ENCODE measurements at places on chromosomes 2 and 18.
A peak's percentile ranks its signal among the peaks of the same experiment; 100 is the strongest.

- DNase-seq, result no peak
These were observed 104.3 kb upstream of the ST6GAL2 start for GRCh38 chr2:106990297-106990696.

DNA sequence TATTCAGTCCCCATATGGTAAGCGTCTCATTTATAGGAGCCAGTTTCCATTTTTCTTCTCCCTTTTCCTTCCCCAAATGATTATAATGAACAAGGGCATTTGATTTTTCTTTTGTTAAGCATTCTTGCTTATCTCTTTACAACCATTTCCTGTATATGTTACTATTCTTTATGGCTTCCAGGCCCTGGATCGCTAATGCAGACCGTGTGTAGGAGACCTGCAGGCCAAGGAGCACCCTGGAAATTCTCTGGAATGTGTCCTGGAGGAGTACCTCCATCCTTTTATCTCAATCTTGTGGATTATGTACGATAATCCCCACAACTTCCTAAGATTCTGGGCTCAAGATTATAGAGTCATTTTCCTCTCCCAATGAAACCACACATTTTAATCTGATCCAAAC, 439.6 kb upstream of the MMADHC start:
- no peak for DNase-seq

GRCh38 chr2:191571163-191571769, 106.7 kb upstream of the NABP1 start:
- DNase-seq, result peak; percentile 51

DNA sequence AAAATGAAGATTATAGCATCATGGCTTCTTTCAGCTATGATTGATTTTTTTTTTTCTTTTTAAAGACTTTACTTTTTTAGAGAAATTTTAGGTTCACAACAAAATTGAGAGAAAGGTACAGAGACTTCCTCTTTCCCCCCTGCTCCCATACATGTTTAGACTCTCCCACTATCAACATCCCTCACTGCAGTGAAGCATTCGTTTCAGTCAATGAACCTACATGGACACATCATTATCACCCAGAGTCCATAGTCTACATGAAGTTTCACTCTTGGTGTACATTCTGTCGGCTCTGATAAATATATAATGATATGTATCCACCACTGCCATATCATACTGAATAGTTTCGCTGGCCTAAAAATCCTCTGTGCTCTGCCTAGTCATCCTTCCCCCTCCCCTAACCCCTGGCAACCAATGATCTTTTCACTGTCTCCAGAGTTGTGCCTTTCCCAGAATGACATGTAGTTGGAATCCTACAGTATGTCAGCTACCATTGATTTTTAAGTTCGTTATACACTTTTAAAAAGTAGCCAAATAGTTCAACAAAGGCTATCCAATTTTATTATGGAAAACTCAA, 86.8 kb downstream of the GPD2 start:
- no peak for DNase-seq

- DNase-seq, result no peak
These were observed 14.3 kb upstream of the ITGA6 start for GRCh38 chr2:172412984-172413492.

- DNase-seq, result no peak
These were observed 97.8 kb downstream of the RTN4 start for GRCh38 chr2:54952425-54952824.

- no peak for DNase-seq
These were observed 25.4 kb upstream of the PID1 start for GRCh38 chr2:229296536-229296935.

DNA sequence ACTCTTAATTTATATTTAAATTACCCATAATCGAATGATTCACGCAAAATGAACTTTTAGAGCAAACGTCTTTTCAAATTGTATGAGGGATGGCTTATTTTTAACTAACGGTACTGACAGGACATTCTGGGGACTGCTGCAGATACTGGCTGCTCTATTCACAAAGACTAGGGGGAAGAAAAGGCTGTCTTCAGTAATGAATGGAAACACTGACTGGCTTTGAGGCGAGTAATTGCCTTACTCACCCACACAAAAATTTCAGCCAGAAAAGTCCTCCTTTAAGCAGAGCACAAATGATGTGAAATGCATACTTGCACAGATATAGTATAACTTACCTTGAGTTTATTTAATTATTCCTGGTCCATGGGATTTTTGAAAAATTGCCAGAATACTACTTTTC, 852.6 kb downstream of the DPP10 start:
- no peak for DNase-seq

GRCh38 chr2:144323946-144324345, 196.0 kb downstream of the ZEB2 start:
- DNase-seq, result no peak

DNA sequence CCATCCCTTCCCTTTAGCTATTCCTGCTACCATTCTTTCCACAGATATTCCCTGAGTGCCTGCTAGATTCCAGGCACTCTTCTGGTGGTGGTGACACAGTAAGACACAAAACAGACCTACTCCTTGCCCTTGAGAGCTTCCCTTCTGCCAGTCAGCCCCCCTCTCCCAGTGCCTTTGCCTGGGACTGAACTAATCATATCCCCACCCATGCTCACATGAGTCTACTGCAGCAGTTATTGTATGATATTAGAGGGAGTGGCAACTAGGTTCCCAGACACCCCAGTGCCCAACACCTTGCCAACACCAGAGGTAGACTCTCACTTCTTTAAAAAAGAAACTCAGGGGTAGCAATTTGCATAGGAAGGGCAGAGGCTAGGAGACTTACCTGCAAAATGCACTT, 7.2 kb upstream of the LBH start:
- no peak for DNase-seq

GRCh38 chr2:67930156-67930555, 132.6 kb downstream of the C1D start:
- no peak for DNase-seq

DNA sequence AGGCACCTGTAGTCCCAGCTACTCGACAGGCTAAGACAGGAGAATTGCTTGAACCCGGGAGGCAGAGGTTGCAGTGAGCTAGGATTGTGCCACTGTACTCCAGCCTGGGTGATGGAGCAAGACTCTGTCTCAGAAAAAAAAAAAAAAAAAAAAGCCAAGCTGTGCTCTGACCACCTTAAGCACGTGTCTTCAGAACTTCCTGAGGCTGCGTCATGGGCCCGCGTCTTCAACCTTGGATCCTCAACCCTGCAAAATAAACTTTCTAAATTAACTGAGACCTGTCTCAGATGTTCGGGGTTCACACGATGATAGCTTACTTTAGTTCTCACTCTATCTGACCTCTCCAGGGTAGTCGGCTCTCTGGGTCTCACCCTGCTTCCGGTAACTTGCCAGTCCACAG, 65.8 kb upstream of the CABLES1 start:
- DNase-seq, result no peak

DNA sequence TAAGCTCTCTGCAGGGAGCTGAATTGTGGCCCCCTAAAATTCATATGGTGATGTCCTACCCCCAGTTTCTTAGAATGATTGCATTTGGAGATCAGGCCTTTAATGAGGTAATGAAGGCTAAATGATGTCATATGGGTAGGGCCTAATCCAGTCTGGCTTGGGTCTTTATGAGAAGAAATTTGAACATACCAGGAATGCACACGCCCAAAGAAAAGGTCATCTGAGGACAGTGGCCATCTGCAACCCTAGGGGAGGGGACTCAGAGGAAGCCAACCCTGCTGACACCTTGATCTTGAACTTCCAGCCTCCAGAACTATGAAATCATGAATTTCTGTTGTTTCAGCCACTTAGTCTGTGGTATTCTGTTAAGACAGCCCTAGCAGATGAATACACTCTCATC, 426.7 kb downstream of the EPHA4 start:
- no peak for DNase-seq

GRCh38 chr2:217788669-217789002, 214.2 kb downstream of the TNS1 start:
- no peak for DNase-seq

DNA sequence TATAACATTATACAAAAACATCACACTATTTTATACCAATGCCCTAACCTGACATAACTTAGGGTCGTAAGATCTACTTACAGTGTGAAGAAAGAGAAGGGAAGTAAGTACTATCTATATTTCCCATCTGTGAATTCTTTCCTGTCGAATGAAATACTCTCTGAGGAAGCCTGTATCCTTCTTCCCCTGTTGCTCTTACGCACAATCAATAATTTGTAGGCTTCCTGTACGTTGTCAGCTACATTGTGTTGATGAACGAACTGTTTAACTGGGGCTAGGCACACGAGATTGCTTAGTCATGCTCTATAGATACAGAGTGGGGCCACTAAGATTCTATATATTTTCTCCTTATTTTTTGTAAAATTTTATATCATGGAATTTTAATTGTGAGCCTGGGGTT, 1125.0 kb upstream of the CELF4 start:
- no peak for DNase-seq

GRCh38 chr2:184597571-184597991, 748 bp upstream of the ZNF804A start:
- DNase-seq, result peak; percentile 53

GRCh38 chr2:23375448-23375847, 9.5 kb upstream of the KLHL29 start:
- DNase-seq, result no peak

DNA sequence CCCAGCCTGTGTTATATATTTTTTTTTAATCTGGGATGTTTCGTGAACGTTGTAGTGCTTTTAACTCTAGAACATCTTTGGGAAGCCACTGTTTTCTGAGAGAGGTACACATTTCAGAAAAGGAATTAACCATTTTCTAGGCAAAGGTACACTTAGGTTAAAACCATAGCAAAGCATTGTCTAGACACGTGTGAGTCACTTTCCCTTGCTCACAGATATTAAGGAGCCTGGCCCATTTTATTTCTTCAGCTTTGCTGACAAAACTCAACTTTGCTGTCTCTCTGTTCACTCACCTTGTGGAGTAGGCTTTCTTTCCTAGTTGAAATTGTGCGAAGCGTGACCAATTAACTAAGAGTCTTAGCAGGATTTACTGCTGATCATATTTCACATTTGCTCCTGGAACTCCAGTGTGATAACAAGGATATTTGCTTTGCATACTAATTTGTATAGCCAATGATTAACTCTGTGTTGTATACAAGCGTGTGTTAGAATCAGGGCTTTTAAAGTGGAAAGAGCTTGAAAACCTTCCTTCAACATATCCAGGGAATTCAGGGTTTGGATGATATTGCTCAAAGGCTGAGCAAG, 215.0 kb upstream of the AGAP1 start:
- DNase-seq, result no peak

- DNase-seq, result no peak
These were observed 22.7 kb downstream of the MTHFD2 start for GRCh38 chr2:74221091-74221490.

GRCh38 chr2:85534881-85535280, 4.1 kb upstream of the MAT2A start:
- DNase-seq, result no peak

DNA sequence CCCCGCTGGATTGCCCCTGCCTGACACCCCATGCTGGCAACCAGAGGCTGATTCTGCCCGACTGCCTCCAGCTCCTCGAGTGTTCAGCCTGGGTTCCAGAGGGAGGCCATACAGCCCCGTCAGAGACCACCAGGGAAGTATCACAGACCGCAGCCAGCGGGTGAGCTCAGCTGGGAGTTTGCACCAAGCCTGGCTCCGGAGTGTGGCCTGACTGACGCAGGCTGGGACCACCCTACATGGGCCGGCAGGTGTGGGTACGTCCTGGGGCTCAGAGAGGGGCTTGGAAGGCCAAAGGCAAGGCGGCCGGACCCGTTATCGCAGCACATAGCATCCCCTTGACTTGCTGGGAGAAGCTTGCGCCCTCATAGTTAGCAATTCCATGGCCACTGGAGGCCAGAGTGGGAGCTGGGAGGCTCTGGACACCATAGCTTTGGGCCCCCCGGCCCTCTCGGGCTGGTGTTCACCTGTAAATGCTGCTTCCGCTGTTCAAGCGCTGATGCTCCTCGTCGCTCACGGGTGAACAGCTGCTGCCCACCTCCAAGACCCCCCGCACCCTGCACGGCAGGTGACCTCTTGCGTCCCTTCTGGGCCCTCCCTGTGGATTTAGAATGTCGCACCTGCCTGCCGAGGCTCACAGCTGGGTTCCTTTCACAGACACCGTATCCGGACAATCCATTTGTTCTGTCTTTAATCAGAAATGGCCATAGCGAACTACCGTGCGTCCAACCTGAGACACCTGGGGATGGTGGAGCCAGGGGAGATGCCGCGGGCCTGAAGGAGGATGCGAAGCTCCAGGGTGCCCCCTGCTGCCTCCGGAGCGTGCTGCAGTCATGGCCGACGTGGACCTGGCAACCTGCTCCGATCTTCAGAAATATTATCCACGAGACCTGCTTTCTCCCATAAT, 31.2 kb upstream of the SLC66A3 start:
- peak; percentile 37 for DNase-seq

- no peak for DNase-seq
These were observed 71.4 kb upstream of the TMEM87B start for GRCh38 chr2:111983478-111984212.

- peak; percentile 16 for DNase-seq
These were observed 97.3 kb downstream of the MMADHC start for GRCh38 chr2:149490296-149490695.

GRCh38 chr2:219466816-219467735, 31.6 kb upstream of the GMPPA start:
- DNase-seq, result no peak

DNA sequence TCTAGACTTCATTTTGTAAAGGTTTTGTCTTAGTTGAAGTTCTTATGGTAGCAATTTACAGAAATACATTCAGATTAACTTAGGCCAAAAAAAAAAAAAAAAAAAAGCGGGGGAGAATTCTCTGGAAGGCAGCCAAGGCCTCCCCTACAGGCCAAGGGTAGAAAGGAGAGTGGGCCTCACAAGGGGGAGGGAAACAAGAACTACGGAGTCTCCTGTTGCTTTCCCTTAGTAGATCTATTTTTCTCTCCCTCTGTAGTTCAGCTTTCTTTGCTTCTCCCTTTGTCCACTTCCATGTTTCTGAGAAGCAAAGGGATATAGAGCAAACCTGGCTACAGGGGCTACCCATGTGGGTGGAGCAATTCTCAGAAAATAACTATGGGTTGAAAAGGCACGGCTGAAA, 2.4 kb upstream of the STK11IP start:
- DNase-seq, result peak; percentile 68

DNA sequence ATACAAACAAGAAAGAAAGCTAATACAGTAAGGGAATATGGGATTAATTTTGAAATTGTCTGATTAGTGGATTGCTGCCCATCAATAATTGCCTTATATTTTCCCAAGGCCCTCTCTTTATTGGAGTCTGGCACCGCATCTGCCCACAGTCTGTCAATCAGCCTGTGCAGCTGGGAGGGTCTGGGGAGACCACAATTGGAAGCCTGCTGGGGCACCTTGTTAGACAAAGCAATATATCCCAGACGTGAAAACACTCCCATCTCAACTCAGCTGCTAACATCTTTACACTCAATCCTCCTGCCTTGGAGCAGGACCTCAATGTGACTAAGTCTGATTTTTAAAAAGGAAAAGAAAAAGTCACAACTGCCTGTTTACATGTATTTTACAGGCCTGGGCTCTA, 258.6 kb downstream of the SRBD1 start:
- DNase-seq, result no peak
